ENCODE measurements at places on chromosomes 16 and 17.

GRCh38 chr17:18173740-18174139, 9.9 kb upstream of the ALKBH5 start:
- no peak for DNase-seq

GRCh38 chr17:57988301-57989250, 522 bp upstream of the VEZF1 start:
- DNase-seq = peak; percentile 54

DNA sequence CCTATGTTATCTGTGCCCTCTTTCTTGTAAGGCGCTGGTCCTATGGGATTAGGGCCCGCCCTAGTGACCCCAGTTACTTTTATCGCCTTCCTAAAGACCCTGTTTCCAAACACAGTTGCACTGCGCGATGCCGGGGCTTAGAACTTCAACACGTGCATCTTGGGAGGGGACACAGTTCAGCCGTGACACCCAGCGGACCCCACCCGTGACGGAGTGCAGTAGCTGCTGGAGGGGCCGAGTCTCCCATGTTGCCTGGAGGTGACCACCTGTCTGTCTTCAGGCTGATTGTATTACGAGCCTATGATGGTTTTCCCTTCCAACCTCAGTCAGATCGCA, 9.4 kb downstream of the BAIAP2 start:
- DNase-seq = no peak

- DNase-seq = no peak
These were observed 17.8 kb downstream of the CDH16 start for GRCh38 chr16:66900721-66901441.

DNA sequence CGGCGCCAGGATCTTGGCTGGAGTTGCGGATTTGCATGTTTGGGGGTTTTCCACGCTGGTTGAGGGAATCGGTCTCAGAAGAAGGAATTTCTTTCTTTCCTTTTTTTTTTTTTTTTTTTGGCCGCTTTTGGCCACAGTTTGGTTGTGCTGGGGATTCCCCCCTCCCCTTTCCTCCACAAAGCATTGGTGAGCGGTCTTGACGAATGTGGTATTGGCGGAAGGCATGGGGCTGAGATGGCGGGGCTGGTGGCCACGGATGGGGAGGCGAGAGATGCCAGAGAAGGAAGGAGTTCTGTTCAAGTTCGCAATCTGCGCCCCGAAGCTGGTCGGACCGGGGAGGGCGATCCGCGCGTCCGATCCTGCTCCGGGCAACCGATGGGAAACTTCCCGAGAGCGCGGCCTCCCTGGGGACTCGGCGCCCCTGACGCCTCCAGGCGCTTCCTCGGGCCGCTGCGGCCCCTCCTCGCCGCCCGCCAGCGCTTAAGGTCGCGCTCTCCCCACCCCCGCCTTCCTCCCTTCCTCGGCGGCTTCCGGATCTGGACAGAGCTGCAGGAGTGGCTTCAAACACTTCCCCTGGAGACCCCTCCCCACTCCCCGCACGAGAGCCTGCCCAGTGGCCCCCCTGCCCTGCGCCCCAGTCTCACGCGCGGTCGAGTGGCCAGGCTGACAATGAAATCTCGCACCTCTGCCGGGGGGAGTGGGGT, 43.2 kb downstream of the RAI1 start:
- DNase-seq = no peak

- DNase-seq = no peak
These were observed 1.1 kb upstream of the CYLD start for GRCh38 chr16:50740736-50741135.

DNA sequence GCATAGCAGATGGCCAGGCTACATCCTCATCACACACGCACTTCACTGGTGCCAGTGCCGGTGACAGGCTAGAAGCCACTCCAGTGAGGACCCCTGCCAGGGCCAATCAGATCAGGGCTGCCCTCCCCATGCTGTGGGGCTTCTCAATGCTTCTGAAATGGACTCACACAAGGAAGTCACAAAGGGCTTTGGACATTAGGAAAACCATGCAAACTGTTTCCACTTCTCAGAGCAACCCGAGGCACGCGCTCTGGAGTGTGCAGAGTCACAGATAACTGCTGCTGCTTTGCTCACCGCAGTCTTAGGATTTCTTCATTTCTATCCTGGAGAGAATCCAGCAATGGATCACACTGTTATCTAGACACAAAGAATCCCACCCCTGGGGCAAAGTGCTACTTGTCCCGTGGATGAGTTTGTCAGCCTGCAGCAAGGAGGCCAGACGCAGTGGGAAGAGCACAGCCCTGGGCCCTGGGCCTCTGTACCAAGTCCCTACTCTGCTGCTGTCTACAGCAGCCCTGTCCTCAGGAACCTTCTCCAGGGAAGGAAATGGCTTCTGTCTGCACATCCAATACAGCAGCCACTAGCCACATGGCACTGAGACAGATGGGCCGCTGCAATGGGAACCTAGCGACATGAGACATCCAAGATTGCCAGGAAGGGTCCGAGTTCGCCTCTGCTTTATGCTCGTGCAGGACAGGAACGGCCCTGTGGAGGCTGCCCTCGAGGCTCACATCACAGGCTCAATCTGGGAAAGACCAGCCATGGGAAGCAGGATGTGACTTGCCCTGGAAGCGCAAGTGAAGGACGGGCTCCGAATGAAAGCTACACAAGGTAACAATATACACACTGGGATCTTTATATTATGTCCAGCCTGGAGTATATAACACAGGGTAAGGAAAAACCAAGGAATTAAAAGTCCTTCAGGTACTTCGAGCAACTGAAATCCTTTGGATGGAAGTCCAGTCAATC, 169.3 kb downstream of the ZFHX3 start:
- DNase-seq = no peak

DNA sequence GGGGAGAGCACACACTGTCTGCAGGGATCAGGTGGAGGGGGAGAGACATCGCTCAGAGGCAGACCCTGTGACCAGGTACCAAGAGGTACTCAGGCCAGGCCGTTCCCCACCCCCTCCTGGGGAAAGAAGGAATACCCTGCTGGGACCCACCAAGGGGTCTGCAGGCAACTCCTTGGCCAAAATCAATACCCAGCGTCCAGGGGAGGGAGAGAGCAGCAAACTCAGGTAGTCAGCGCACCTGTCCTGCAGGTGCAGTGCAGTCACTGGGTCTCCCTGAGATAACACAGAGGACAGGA, 57.5 kb upstream of the DOC2B start:
- no peak for DNase-seq

DNA sequence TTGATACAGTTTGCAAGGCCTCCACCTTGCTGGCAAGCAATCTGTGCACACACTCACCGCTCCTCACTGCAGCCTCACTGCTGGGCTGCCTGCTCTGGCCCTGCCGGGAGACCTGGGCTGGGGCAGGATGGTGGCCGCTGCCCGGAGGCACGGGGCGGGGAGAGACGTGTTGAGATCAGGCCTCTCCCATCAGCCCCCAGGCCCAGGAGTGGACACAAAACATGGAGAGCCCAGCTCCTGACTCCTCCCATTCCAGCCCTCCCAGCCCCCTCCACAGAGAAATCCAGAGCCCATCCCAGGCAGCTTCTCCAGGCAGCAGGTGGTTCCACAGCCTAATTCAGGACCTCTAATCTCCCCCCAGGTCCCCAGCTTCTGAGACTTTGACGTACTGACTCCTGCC, 23.1 kb upstream of the RPL38 start:
- no peak for DNase-seq

DNA sequence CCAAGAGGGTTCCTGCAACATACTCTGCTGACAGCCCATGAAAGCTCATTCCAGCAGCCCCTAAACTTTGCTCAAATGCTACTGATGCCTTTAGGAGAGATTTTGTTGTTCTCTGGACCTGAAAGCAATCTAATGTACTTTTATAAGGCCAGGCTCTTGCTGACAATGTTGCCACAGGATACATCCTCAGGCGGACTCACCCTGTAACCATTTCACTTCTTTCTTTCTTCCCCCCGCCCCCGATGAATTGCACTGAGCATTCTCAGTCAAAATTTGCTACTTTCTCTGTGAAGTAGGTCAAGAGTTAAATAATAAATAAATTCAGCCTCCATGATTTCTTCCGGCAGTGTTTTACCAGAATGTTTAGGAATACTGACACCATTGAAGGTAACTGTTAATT, 1.5 kb downstream of the GAS7 start:
- no peak for DNase-seq

GRCh38 chr16:89615596-89616090, 2.2 kb downstream of the DPEP1 start:
- no peak for DNase-seq

GRCh38 chr17:67244431-67245072, 444 bp downstream of the HELZ start:
- no peak for DNase-seq

DNA sequence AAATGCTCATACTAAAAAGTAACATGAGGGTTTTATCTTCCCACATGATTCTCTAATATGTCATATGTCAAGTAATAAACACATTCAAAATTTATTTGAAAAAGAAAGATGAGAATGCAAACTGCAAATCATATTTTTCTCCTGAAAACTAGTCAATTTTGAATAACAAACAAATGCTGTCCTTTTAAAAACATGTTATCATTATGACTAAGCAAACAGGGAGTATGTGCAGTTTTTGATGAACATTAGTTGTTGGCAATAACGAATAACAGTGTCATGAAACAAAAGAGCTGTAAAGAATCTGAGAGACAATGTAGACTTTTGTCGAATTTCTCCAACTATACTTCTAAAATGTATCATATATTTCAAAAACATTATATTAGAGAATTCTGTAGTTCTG, 34.8 kb downstream of the RPGRIP1L start:
- no peak for DNase-seq

- no peak for DNase-seq
These were observed 23.3 kb downstream of the IQCK start for GRCh38 chr16:19741354-19741753.

GRCh38 chr16:56946767-56947603, 14.8 kb upstream of the CETP start:
- no peak for DNase-seq

DNA sequence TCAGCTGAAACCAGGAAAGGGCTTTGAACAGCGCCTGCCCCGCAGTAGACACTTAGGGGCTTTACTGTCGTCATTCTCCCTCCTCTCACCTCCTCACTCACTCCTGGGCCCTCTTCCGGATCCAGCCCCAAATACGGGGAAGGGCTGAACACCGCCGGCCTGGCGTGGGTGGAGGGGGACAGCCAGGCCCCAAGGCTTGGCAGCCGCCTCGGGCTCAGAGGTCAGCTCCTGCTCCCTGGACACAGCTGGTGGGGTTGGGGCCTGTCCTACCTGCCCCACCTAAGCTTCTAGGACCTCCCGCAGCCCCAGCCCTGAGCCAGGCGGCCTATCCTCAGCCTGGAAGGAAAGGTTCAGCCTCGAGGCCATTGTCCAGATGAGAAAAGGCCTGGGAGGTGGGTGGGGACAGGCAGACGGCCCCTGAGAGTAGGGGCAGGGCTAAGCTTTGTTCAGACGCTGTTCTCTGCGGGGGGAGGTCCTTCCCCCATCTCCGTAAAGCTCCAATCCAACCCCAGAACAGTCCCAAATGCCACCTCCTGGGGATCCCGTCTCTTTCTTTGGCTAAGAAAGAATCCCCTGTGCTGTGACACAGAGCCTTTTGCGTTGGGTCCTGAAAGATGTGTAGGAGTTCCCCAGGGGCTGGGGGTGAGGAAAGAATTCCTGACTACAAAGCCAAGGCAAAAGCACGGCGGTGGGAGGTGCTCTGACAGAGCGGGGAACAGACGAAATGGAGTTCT, 881 bp upstream of the LLGL1 start:
- DNase-seq = no peak

- no peak for DNase-seq
These were observed 1.9 kb downstream of the PGS1 start for GRCh38 chr17:78380370-78380769.

DNA sequence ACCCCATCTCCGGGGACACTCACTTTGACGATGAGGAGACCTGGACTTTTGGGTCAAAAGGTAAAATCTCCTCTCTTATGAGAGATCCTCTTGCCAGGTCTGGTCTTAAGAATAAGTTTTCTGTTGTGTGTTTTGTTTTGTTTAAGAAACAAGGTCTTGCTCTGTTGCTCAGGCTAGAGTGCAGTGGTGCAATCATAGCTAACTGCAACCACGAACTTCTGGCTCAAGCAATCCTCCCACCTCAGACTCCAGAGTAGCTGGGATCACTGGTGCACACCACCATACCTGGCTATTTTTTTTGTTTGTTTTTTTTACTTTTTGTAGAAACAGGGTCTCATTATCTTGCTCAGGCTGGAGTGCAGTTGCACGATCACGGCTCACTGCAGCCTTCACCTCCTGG, 4.1 kb downstream of the MMP25 start:
- no peak for DNase-seq

- no peak for DNase-seq
These were observed 103.4 kb downstream of the IRF8 start for GRCh38 chr16:86002178-86002900.

DNA sequence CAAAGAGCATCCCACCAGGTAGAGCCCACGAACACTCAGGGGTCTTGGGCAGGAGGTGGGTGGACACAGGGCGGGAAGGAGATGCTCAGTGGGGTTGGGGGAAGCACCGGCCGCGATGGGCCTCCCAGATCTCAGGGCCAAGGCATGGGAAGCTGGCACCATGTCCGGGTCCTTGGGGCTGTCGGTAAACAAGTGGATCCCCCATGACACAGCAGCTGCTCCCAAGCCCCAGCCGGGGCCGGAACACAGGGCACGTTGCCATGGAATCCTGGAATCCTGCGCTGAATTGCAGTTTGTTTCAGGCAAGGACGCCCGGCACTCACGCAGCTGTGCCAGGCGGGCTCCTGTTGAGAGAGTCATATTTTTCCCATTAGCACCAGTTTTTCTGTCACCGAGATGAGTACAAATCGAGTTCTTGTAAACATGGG, 23.0 kb upstream of the CHMP6 start:
- DNase-seq = peak; percentile 79

DNA sequence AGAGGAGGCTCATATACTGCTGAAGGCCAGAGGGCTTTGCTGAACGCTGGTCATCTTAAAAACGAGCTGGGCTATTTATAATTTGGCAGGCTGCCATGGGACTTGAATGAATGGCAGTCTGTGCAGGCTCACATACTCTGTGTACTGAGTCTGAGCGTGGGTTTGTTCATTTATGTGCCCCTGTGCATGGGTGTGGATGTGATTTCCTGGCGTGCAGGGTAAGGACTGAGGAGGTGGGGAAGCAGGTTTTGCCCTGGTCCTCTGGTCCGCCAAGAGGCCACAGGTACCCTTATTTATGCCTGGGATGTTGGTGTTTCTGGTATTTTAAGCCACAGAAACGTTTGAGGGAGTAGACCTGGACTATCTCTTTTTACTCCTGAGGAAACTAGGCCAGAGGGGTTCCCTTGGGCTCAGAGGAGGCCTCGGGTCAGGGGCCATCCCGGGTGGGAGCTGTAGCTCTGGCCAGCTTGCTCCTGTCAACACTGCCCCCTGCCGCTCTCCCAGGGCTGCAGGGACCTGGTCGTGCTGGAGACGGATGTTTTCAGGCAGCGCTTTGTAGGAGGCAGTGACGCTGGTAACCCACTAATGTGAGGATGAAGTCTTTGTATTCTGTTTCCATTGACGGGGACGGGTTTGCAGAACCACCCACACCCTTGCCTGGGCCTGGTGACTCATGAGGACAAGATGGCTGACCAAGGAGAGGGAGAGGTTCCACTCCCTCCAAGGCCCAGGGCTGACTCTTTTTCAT, 184.4 kb downstream of the MSI2 start:
- DNase-seq = no peak

- no peak for DNase-seq
These were observed 2.4 kb downstream of the SPSB3 start for GRCh38 chr16:1779741-1780676.

Data from NCI-H2081 treated with DMSO at 0.1 percent for 48 hours (cell line).